Osteoblast (primary cell): ENCODE measurements at places on chromosomes 1 and 21.
A peak's percentile ranks its signal among the peaks of the same experiment; 100 is the strongest.

- peak; percentile 69 for DNase-seq
Observed at GRCh38 chr1:30663596-30664091, 59.7 kb downstream of the MATN1 start.

GRCh38 chr1:165847486-165847885, 20.1 kb downstream of the UCK2 start:
- no peak for DNase-seq

DNA sequence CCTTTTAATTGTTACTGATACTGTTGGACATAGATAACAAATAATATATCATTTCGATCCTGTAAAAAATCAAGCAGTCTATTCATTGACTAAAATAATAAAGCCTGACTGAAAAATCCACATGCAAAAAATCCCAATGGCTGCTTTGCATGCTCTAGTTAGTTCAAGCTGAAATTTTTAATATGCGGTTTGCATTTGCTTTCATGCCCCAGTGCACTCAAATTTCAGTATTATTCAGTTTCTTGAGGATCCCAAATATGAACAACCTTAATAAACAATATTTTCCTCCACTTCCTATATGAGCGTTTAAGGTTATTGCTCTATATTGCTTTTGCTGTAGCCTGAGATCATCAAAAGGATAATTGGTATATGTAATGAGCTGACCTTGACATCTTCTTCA, 75.1 kb upstream of the DPH5 start:
- DNase-seq: no peak

GRCh38 chr1:80989455-80989854, 811.3 kb upstream of the ADGRL2 start:
- no peak for DNase-seq

GRCh38 chr1:202462342-202463076, 114.0 kb downstream of the PPP1R12B start:
- DNase-seq: no peak

DNA sequence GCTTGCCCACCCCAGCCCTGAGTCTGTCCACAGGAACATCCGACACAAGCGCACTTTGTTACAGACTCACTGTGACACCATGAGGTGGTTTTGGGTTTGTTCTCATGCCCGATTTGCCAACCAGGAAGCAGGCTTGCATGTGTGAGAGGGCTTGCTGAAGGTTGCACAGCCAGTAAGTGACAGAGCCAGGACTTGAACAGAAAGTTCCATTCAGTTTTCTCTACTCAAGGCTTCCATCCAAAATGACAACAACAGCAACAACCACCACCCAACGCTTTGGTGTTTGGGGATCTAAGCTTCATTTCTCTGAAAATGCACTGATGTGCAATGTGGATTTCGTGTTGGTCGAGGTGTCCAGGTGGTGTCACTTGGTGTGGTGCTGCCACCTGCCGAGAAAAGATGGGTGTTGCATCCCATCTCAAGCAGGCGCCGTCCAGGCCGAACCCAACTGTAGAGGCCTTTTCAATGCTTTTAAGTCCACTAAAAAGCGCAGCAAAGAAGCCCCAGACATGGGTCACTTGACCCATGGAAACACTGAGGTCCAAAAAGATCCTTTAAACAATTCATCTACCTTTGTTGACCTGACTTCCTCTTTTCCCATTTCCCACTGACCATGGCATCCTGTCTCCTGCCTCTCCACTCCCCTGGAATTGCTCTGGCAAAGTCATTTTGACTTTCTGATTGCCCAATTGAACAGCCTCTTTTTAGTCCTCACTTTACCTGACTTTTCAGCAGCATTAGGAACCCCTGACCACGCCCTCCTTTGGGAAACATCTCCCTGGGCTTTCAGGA, 12.2 kb downstream of the CITED4 start:
- DNase-seq: no peak

DNA sequence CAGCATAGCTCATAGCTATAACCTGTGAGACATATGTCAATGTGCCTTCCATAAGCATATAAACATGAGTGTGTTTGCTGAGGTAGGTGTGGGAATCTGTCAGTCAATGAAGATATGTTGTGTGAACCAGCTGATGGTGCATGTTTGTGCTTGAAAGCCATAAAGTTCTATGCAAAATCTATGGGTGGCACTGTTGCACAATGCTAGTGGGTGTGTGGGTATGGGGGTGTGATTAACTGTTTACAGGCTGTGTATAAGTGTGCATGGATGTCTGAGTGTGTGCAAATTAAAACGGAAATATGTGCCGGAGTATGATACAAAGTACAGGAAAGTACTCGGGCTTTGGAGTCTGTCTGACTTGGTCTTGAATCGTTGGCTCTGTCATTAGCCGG, 1.0 kb upstream of the ATP2B4 start:
- DNase-seq: no peak

GRCh38 chr1:102834688-102835320, 273.5 kb downstream of the COL11A1 start:
- DNase-seq: no peak

- no peak for DNase-seq
Observed at GRCh38 chr1:202351725-202352124, 3.2 kb downstream of the PPP1R12B start.

DNA sequence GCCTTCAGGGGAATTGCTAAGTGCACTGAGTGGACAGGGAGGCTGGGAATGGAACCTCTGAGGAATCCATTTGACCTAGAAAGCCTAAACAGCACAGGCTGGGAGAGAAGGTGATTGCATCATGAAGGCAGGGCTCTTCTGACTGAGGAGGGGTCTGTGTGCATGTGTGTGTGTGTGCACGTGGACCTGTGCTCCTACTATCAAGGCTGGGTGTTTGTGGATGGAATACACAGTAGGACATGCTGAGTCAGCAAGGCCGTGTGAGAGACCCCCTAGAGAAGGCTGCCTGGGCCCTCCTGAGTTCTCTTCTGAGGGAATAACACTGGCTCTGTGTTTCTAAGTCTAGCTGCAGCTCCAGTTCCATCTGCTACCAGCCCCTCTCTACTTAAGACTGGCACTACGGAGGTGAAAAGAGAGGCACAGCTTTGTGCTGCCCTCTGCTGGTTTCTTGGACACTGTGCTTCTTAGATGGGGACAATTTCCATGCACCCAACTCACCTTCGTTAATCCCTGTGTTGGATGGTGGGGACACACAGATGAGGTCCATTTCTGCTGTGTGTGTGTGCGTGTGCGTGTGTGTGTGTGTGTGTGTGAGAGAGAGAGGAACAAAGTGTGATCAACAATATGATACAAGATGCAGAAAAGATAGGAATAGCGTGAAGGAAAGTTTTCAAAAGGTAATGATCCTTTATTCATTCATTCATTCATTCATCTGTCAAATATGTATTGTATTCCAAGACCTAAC, 6.2 kb upstream of the EFCAB14 start:
- DNase-seq: peak; percentile 75

GRCh38 chr1:110490791-110491451, 28.1 kb downstream of the KCNA10 start:
- peak; percentile 67 for DNase-seq

DNA sequence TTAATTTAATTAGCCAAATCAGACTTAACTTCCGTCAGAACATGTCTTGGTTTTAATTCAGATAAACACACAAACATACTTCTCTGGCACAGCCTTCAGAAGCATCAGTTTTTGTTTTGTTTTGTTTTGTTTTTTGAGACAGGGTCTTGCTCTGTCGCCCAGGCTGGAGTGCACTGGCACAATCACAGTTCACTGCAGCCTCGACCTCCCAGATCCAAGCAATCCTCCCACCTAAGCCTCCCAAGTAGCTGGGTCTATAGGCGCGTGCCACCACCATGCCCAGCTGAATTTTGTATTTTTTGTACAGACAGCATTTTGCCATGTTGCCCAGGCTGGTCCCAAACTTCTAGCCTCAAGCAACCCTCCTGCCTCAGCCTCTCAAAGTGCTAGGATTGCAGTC, 34.7 kb downstream of the MDM4 start:
- DNase-seq: no peak

- no peak for DNase-seq
Observed at GRCh38 chr1:34379911-34380310, 203.2 kb downstream of the C1orf94 start.

GRCh38 chr1:102174259-102174863, 177.6 kb upstream of the OLFM3 start:
- no peak for DNase-seq

- peak; percentile 64 for DNase-seq
Observed at GRCh38 chr1:7886405-7886745, 33.5 kb upstream of the UTS2 start.

- no peak for DNase-seq
Observed at GRCh38 chr21:33541105-33541711, 709 bp downstream of the GART start.

GRCh38 chr1:183989078-183989577, 48.4 kb downstream of the COLGALT2 start:
- peak; percentile 82 for DNase-seq

DNA sequence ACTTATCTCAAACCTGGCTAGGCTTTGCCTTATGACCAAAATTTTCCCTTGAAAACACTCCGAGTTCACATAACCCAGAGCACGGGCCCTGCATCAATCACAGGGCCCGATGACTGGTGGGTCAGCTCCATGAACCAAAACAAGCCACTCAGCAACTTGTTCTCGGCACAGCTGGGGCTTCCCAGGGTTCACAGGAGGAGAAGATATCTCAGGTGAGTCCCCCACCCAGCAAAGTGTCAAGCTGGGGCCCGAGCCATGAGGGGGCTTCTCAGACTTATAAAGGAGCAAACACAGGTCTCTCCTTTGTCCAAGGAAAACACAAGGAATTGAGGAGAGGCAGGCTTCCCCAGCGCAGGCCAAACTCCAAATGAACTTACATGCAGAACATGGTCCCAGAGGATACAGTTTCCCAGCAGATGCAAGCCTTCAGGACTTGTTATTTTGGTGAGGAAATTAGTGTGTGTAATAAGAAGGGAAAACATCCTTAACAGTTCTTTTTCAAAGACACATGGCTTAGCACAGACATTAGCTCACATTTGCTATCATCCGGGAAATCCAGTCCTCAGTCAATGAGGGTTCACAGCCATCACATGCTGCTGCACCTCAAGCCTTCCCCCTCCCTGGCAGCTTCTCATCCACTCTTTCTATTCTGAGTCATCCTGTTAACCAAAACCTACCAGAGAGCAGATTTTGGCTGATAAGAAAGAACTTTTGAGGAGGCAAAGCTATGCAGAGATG, 98.1 kb upstream of the NFIA start:
- DNase-seq: peak; percentile 68

DNA sequence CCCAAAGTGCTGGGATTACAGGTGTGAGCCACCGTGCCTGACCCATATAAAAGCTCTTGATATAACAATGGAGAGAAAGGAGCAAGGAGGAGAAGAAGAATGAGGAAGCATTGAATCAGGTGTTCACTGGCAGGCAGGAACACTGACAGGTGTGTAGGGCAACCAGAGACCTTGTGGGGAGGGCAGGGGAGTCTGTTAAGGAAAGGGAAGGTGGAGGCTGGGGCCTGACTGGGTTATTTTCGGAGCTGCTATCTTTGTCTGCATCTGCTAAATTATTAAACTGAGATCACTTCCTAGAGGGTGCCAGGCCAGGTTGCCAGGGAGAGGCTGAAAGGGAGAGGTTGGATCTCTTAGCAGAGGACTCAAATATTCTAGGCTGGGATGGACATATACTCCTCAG, 6.8 kb upstream of the TRNP1 start:
- DNase-seq: no peak

- no peak for DNase-seq
Observed at GRCh38 chr1:19528438-19528837, 43.1 kb upstream of the CAPZB start.
